ENCODE measurements at places on chromosomes 5 and 9. TPM values are rescaled to one million over a fixed set of nuclear protein-coding genes. Genes with fewer than 3 reads are reported as not detected.

Gene CCDC187
- total RNA-seq: 0.69 TPM

DNA sequence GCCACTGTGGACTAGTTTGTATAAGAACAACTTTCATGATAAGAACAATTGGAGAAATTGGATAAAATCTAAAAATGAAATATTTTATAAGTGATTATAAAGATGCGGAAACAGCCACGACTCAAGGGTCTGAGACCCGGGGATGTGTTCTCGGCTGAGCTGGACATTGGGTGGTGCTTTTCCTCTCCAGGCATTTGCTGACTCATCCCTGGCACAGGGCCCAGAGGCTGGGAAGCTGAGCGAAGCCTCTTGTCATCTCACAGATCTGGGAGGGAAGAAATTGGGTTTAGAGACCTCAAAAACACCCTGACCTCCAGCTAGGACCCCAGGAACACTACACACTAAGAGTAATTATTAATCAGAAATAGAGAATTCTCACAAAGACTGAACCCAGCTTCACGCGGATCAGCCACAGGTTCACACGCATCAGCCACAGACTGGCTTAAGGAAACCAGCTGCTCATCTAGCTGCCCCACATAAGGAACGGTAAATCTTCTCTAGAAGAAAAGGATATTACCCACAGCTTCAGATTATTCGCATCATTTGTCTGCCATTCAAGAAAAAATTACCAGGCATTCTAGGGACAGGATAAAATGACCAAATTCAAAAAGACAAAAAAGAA lies 2.8 kb upstream of the OR2V1 start:
- no peak overlapping the region for H3K4me3 ChIP-seq
- H3K4me1 ChIP-seq: no peaks in the 10 kb centered on the region
- peaks cover 28% of the 10 kb centered on the region for H3K27me3 ChIP-seq
- H3K36me3 ChIP-seq: no peaks in the 10 kb centered on the region
- H3K27ac ChIP-seq: no peak overlapping the region

Gene SV2C
- not detected for total RNA-seq

DNA sequence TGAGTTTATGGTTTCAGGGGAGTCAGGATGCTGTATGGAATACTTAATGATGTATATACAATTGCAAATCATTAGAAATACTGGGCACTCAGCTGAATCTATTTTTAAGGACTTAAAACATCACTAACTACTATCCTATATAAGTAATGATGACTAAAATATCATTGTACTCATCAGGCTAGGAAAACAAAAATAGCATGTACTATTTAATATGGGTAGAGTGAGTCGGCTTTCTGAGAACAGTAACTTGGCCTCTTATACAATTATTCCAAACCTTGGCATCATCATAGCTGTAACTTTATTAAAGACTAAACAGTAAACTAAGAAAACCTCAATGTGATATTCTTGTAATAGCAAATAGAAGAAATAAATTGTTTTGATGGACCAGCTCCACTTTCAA lies 94.5 kb downstream of the PJA2 start:
- no peak overlapping the region for H3K27ac ChIP-seq
- no peak overlapping the region for H3K4me3 ChIP-seq
- no peaks in the 10 kb centered on the region for H3K36me3 ChIP-seq
- no peaks in the 10 kb centered on the region for H3K4me1 ChIP-seq
- no peaks in the 10 kb centered on the region for H3K27me3 ChIP-seq

GRCh38 chr5:10354048-10354872 lies 765 bp downstream of the MARCHF6 start:
- DNase-seq: no peak
- peaks cover 52% of the 10 kb centered on the region for H3K4me1 ChIP-seq
- peak overlapping the region; percentile 98 for H3K27ac ChIP-seq

DNA sequence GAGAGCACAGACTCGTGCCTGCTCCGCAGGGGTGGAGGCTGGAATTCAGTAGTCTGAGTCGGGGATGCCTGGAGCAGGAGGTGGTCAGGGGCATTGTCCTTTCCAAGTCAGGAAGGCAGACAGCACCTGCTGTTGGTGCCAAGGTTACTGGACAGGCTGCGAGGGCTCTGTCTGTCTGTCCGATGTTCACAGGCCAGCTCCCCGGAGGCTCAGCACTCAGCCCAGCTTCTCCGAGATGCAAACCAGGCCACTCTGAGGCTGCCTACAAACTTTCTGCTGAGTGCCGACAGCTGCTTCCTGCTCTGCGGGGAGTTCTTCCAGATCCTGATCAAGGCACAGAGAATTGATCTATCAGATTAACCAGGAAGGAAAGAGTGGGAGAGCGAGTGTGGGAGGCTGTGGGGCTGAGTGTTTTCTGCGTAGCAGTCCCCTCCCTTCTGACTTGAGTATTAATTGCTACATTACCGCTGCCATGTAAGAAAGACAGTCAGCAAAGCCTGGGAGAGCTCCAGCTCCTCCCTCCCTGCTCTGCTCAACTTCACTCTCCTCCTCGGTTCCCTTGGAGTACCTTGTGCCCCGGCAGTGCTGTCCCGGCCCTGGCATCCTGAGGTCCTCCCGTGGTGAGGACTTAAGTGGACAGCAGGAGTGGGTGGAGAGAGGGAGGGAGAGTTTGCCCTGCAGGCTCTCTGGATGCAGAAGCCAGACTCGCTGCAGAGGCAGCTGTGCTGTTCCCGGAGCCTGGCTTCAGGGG lies 36.0 kb downstream of the KCNMB1 start:
- no peak for DNase-seq
- H3K4me3 ChIP-seq: no peak overlapping the region
- no peaks in the 10 kb centered on the region for H3K36me3 ChIP-seq
- H3K27me3 ChIP-seq: peaks cover 50% of the 10 kb centered on the region

Gene SLC6A19
- total RNA-seq: not detected

Gene SLC34A1
- not detected for total RNA-seq

- no peak overlapping the region for H3K27ac ChIP-seq
- DNase-seq: no peak
- H3K4me1 ChIP-seq: no peaks in the 10 kb centered on the region
These were observed 1006.5 kb upstream of the TYRP1 start for GRCh38 chr9:11686733-11687132.

DNA sequence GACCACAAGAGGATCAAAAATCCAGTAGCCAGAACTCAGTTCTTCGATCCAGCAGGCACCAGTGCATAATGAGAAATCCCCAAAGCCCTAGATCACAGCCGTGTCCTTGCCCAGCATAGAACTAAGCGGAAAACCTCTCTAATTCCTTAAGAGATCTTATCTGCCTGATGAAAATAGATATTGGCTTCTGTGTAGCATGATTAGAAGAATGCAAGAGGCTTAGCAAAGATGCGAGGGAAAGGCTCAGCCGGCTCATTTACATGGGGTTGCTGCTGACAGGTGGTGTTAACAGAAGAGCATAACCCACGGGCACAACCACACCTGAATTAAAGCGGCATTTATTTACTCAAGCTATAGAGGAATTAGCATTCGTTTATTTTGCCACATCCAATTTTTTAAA lies 400.0 kb upstream of the ADAMTS16 start:
- no peaks in the 10 kb centered on the region for H3K36me3 ChIP-seq
- no peak for DNase-seq

GRCh38 chr5:15789642-15790041 lies 289.7 kb downstream of the FBXL7 start:
- no peaks in the 10 kb centered on the region for H3K4me1 ChIP-seq
- no peaks in the 10 kb centered on the region for H3K27me3 ChIP-seq

Gene TMEM174
- total RNA-seq: not detected

DNA sequence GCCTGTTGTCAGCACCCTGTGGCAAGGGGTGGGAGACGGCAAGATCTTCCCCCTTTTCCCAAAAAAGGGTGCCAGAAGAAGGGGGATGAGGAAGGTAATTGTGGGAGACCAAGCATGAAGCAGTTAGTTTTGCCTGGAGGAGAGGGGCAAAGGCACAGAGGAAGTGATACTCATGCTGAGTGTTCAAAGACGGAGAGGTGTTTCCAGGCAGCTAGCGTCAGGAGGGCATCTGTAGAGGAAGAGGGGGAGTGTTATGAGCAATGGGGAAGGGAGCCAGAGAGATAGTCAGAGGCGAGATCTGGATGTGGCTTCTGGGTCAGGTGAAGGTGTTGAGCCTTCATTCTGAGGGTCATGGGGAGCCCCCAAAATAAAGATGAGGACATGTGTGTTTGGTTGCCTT lies 26.9 kb upstream of the ADAM19 start:
- no peaks in the 10 kb centered on the region for H3K36me3 ChIP-seq
- peak; percentile 35 for DNase-seq
- H3K4me1 ChIP-seq: peaks cover 85% of the 10 kb centered on the region
- H3K4me3 ChIP-seq: peak overlapping the region; percentile 55

- H3K27me3 ChIP-seq: peaks cover 15% of the 10 kb centered on the region
- no peak overlapping the region for H3K4me3 ChIP-seq
- H3K36me3 ChIP-seq: no peaks in the 10 kb centered on the region
- H3K27ac ChIP-seq: no peak overlapping the region
- no peak for DNase-seq
- no peaks in the 10 kb centered on the region for H3K4me1 ChIP-seq
These were observed 162.2 kb downstream of the SREK1 start for GRCh38 chr5:66306105-66306843.

DNA sequence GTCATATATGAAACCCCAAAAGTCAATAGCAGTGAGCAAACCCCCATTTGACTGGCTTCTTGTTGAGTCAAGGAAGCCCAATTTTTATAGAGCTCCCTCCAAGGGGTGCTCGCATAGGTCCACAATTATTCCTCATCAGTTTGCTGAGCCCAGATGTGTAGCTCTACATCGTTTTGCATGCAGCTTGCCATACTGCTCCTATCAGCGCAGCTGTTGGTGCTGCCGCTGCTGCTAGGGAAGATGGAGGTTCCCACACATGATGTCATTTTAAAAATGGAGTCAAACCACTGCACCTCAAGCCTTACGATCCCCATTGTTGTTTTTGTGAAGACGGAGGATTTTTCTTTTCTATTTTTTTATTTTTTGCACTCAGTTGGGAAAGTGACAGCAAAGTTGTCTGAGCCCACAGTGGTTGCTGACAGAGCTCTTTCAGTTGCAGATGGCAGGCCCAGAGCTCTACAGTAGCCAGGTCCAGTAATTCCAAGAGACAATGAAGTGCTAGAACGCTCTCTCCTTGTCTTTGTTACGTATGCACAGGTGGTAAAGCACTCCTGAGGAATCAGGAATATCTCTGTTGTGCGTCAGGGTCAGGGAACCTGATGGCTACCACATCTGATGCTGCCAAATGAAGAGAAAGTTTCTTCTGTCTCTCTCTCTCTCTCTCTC lies 23.2 kb upstream of the C5orf63 start:
- DNase-seq: no peak
- H3K4me1 ChIP-seq: no peaks in the 10 kb centered on the region
- H3K4me3 ChIP-seq: no peak overlapping the region
- peaks cover 2% of the 10 kb centered on the region for H3K27me3 ChIP-seq
- no peaks in the 10 kb centered on the region for H3K36me3 ChIP-seq

Gene LRRTM2
- total RNA-seq: 0.07 TPM

DNA sequence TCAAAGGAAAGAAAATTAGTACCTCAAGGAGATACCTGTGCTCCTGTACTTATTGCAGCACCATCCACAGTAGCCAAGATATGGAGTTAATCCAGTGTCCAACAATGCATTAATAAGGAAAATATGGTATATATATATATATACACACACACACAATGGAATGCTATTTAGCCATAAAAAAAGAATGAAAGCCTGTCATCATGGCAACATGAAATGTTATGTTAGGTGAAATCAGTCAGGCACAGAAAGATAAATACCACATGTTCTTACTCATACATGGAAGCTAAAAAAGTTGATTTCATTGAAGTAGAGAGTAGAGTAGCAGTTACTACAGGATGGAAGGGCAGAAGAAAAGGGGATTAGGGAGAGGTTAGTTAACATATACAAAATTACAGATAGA lies 601.5 kb downstream of the ANXA1 start:
- no peaks in the 10 kb centered on the region for H3K36me3 ChIP-seq
- DNase-seq: no peak
- H3K4me1 ChIP-seq: no peaks in the 10 kb centered on the region
- H3K27me3 ChIP-seq: no peaks in the 10 kb centered on the region

DNA sequence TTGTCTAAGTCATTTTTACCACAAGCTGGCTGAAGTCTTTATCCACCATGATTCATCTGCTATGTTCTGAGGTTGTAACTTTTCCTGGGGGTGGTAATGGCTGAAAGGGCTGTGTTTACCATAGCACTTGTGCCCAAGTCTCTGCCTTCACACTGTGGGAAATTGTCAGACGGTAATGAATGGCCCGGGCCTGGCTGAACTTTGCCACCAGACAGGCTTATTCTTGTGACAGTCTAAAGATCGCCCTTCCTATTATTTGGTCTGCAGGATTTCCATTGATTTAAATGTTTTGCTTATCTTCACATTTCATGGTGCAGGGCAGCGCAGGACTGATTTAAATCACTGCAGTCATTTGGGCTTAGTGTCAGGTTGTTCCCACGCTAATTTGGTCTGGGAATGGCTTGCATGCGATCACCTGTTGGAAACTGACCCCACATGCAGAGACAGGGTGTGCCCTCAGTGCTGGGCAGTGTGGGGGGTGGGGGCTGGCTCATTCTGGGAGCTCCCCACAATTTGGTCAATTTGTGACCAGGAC lies 109.3 kb upstream of the ICE1 start:
- no peaks in the 10 kb centered on the region for H3K27me3 ChIP-seq
- no peak for DNase-seq
- no peak overlapping the region for H3K27ac ChIP-seq
- no peak overlapping the region for H3K4me3 ChIP-seq
- H3K4me1 ChIP-seq: no peaks in the 10 kb centered on the region

Gene IL5
- not detected for total RNA-seq

Gene TRPM3
- not detected for total RNA-seq

GRCh38 chr9:76266649-76267283 lies 127.5 kb downstream of the RFK start:
- H3K36me3 ChIP-seq: no peaks in the 10 kb centered on the region
- no peak overlapping the region for H3K27ac ChIP-seq
- DNase-seq: no peak
- H3K4me1 ChIP-seq: no peaks in the 10 kb centered on the region

DNA sequence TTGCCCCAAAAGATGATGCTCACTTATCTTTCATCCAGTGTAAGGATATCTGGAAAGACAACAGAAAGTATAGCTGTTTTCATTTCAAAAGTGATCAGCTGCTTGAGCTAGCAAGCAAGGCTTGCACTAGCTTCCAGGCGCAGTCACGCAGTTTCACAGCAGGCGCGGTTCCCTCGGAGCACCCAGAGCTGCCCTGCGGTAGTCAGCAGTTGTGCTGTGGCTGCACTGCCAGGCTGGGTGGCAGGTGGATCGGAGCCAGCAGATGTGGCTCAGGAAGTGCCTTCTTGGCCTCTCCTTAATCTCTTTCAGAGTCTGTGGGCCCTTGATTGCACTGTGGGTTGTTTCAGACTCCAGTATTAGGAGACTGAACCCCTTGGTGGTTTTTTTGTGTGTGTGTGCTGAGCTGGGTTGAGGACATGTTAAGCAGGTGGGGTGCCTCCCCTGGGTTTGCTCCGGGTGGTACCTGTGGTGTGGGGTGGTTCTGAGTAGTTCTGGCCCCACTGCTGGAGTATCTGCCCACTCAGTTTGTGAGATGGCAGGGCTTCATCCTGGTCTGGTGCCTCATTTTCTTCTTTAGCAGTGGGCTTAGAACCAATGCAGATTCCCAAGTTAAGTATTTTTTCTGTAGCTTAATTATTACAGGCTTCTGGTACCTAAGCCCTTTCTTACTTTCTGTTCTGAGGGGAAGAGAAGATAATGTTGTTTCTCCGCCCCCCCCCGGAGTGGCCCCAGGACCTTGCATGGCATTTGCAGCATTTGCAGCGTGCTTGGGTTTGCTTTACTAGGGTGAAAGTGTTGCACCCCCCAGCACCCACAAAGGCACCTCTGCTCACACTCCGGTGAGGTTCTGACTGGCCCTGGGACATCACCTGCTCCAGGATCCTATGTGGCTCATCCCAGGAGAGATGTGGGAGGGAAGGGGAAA lies 16.4 kb downstream of the TENT4A start:
- peak overlapping the region; percentile 22 for H3K27ac ChIP-seq
- no peak overlapping the region for H3K4me3 ChIP-seq
- H3K4me1 ChIP-seq: peaks cover 84% of the 10 kb centered on the region
- H3K36me3 ChIP-seq: peaks cover 39% of the 10 kb centered on the region
- H3K27me3 ChIP-seq: no peaks in the 10 kb centered on the region
